Activated CD8-positive, alpha-beta memory T cell treated with anti-CD3 and anti-CD28 coated beads for 4 hours (primary cell): ENCODE measurements at places on chromosomes 3 and 15.

GRCh38 chr15:99970891-99971430, 237.7 kb upstream of the LYSMD4 start:
- no peak for DNase-seq

GRCh38 chr3:129672412-129672811, 65.9 kb upstream of the PLXND1 start:
- DNase-seq, result no peak

GRCh38 chr3:177330779-177331178, 133.5 kb upstream of the TBL1XR1 start:
- no peak for DNase-seq

- no peak for DNase-seq
These were observed 156.1 kb upstream of the LRRFIP2 start for GRCh38 chr3:37330466-37330865.

- no peak for DNase-seq
These were observed 97.3 kb downstream of the MBNL1 start for GRCh38 chr3:152365766-152366593.
